Bone marrow (tissue), 2 donors: ENCODE measurements at places on chromosomes 6 and 20.

- DNase-seq: no peak
These were observed 107.6 kb upstream of the RNF24 start for GRCh38 chr20:4122926-4123325.

DNA sequence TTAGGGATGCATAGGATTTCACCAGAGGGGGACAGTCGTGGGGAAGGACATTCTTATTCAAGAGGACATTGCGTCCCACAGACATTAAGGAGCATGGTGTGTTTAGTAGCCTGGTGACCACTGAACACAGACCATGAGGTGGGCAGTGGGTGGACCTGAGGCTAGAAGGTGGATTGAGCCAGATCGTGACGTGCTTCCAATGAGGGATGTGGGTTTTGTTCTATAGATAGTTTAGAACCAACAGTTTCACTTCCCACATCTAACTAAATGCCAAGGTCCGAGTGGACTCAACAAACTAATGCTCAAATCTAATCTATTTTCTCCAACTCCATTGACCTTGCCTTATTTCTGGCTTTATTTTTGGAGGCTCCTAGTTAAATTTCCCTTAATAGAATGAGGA lies 58.5 kb downstream of the OGFRL1 start:
- DNase-seq: no peak

DNA sequence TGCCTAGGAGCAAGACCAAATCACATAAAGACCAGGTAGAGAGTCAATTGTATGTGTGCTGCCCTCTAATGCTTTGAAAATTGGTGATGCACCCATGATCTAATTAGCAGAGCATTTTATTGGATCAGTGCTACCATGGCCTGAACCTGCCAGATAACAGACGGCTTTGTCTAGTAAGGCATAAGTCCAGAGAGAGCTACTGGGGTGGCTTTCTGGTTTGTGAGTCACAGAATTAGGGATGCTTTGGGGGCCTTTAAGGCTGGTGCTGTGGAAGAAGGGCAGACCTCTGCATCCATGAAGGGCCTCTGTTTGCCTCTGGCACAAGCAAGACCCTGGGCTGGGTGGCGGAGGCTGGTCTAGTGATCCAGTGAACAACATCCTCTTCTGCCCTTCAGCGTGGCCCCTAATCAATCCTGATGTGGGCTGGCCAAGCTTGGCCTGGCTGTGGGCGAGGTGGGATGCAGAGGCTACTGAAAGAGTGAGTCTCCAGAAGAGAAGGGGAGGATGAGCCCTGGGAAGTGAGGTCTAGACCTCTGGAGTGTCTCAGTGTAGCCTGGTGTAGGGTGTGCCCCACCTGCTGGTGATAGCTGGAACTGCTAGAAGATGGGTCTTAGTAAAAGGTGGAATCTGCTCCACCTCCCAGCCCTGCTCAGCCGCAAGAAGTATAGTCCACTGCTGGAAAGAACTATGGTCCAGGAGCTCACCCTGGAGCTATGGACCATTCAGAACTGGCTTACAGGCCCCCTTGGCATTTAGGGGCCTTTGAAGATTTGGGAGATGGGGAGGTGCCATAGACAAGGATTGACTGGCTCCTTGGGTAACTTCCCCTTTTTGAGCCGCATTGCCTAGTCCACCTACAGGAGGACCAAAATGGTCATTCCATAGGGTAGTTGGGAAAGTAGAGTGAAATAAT lies 36.7 kb upstream of the AAR2 start:
- DNase-seq: peak; percentile 69

DNA sequence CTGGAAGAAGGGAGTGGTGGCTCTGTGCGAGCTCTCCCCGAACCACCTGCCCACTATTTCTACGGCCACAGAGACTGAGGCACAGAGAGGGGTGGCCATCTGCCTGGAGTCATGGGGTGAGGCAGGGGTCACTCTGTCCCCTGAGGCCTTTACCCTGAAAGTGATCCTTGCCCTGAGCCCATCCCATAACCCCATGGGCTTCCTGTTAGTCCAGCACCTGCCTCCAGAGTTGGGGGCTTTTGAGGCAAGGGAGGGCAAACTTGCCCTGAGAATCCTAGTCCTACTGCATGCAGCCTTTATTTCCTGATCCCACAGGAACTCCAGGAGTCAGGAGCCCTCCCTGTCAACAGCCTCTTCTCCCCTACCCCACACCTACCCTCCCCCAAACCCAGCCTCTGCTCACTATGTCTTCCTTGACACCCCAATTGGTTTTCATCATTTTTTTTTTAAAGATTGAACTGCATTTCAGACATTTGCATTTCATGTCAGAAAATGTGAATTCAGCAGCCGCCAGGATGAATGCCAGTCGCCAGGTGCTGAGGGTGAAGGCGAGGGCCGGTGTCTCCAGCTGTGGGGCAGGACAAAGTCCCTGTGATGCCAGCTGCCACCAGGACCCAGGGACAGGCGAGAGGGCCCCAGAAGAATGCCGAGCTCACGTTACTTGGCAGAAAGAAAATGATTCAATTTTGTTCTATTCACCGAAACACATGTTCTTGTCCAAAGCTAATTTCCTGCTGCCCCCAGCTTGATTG lies 47.6 kb upstream of the NNAT start:
- DNase-seq: no peak

- peak; percentile 57 for DNase-seq
These were observed 624 bp upstream of the NPEPL1 start for GRCh38 chr20:58691773-58692578.

DNA sequence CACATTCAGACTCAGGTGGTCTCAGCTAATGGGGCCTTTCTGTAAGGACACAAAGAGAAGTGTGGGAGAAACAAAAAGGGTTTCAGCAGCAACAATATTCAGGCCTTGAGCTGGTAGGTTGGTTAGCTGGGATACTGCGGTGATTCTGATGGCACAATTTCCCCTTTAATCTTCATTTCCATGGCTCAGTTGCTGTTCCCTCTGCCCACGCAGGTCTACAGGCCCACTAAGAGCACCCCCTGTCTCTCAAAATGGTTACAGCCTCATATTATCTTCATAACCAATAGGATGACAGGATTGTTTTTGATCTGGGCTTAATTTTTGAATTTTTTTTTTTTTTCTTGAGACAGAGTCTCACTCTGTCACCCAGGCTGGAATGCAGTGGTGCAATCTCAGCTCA lies 48.9 kb downstream of the MYB start:
- no peak for DNase-seq

GRCh38 chr6:110676396-110676795 lies 138.9 kb downstream of the CDK19 start:
- DNase-seq: no peak

DNA sequence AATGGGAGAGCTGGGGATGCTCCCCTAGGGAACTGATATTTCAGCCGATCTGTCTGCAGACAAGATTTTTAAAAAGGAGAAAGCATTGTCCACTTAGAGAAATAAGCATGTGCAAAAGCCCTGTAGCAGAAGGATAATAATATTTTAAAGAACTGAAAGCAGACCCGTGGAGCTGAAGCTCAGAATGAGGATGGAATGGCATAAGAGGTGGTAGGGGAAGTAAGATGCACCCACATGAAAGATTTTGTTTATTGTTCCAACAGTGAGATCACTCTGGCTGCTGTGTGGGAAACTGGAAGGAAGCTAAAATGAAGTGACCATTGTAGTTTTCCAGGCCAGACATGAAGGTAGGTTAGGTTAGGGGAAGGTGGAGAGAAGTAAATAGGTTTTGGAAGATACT lies 266.4 kb upstream of the PRDM1 start:
- DNase-seq: no peak

DNA sequence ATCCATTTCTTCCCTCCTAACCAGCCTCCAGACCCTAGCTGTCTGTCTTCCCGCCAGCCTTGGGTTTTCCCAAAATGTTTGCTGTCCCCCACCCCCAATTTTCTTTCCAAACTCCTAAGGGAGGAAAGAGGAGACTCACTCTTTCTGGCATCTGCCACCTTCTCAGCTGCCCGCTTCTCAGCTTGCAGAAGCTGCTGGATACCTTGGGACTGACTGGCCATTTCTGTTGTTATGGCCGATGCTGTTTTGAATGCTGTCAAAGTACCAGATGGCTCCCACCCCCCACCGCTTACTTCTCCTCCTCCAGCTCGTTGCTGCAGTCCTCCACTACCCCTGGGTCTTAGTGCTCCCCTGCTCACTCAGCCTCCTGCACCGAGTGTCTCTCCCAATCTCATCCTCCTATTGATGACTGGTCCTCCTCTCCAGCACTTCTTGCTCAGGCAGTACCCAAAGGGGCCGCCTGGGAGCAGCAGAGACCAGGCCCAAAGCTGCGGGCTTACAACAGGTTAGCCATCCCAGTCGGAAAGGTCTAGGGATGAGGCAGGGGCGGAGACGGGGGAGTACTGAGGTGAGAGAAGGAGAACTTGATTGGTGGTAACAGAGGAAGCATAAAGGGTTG lies at the start of gene ATP6V1G2:
Gene ATP6V1G2, minus strand, starts transcription at position 270 of the 619 bp plus-strand sequence. Its CDS starts 49 bp downstream, at position 221.
- DNase-seq: peak; percentile 62

DNA sequence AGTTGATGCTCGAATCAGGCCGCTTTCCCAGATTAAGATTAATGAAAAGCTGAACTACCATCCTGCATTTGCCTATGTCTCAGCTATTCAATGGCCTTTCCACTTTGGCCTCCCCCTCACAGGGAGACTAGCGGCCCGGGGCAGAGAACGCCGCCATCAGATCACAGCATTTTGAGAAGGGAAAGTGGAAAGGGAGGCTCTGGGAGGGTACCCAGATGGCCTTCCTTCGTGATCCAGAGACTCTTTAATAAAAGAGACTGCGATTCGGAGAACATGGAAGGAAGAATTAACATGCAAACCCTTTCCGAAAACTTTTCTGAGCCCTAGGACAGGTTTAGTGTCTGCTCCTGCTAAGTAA lies 533 bp downstream of the MRPS18A start:
- no peak for DNase-seq

GRCh38 chr6:110944681-110945151 lies 13.8 kb upstream of the GTF3C6 start:
- DNase-seq: peak; percentile 97
